ENCODE measurements at places on chromosomes 2 and 18. TPM values are rescaled to one million over a fixed set of nuclear protein-coding genes. Genes with fewer than 3 reads are reported as not detected.
A peak's percentile ranks its signal among the peaks of the same experiment; 100 is the strongest.

- no peak for DNase-seq
Measured at GRCh38 chr2:31237348-31238017, 3.5 kb downstream of the EHD3 start.

Gene RGPD3
- not detected for total RNA-seq

DNA sequence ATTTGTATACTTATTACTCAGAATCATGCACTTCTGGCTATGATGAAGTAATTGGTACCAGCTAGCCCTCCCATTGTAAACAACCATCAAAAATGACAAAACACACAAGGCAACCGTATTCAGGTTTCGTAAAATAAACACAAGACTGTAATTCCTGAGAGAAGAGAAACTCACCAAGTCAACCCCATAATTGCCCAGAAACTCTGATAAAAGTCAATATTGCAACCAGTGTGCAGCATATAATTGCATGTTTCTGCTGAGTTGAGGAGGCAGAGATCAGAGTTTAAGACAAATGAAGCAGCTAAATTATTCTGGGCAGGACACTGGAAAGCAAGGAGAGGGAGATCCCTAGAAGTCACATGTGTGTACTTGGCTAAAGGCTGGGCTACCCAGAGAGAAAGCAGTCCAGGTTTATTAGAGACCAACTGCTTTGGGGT, 90.3 kb downstream of the ROCK2 start:
- no peak for DNase-seq

DNA sequence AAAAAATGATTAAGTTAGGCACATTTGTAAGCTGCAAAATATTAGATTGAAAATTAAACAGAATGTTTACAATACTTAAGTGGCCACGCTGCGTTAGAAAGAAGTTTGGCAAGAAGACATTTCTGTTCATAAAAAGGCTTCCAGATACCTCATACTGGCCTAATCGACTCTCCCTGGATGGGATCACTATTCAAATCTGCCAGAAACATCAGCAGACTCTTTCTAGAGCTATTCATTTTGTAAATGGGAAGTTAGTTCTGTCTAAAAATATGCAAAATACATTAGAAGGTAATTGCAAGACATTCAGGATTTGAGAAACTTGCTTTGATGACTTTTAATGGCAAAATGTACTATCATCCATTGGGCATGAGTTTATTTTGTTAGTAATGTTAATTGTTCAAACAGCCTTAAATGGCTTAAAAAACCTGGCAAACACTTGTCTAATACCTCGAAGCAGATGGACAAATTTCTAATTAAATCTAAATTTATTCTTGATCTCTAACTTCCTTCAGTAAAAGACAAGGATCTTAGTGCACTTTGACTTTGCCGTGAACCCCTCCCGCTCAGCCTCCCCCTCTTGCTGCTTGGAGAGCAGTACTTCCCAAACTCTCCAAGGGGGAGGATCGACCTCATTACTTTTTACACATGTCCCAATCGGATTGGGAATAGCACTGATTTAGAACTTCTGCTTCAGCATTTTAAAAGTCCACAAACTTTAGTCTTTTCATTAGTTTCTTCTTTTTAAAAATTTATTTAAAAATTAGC, 103.5 kb downstream of the SMIM21 start:
- no peak for DNase-seq

Gene UPP2
- total RNA-seq: not detected

Gene RBKS
- total RNA-seq: 1.6 TPM

Gene GKN1
- not detected for total RNA-seq

Gene ANKRD30BL
- not detected for total RNA-seq

DNA sequence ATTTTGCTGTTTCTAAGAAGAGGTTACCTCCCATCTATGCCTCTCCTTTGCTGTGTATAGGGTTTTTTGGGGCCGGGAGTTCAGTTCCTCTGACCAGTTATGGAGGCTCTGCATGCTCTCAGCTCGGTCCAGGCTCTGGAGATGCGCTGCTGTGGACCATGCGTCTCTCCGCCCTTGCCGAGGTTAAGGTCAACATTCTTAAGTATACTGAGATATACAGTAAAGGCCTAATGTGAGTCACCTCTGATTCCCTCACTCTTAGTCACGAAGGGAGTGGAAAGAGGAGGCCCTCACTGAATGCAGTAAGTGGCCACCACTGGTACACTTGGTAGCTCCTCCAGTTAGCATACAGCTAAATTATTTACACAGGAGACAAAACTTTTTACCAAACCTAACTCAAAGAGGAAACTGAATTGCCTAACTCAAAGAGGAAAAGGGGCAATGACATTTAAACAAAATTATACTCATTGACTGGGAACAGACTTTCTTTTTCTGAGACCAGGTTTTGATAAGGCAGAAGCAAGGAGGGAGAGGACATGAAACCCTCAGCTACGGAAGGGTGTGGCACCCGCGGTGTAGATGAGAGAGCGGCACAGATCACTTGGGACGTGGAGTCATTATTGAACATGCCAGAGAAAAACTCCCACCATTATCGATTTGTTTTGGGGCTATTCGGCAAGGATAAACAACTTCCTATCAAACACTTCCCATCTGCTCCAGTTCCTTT, 98.7 kb downstream of the COPS8 start:
- DNase-seq: no peak

GRCh38 chr2:177433402-177433801, 40.8 kb downstream of the AGPS start:
- no peak for DNase-seq

GRCh38 chr2:150981826-150982225, 279.8 kb downstream of the RBM43 start:
- no peak for DNase-seq

Gene SERPINE2
- total RNA-seq: 109 TPM

GRCh38 chr2:164754157-164755093, 87.2 kb downstream of the COBLL1 start:
- DNase-seq: no peak

DNA sequence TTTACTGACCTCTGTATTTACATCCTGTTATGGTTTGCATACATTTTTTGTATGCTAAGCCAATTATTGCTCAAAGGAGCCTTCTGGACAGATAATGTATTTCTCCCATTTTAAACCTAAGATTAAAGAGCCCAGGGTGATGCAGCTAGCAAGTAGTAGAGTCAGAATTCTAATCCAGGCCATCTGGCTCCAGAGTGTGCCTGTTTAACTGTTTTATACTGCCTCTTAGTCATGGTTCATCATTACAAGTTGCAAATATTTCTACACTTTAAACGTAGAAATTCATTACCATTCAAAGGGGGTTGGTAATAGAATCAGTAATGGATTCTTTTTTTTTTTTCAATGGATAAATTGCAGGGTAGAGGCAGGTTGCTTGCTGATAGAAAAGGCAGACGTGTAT, 52.4 kb downstream of the EPC2 start:
- DNase-seq: no peak

DNA sequence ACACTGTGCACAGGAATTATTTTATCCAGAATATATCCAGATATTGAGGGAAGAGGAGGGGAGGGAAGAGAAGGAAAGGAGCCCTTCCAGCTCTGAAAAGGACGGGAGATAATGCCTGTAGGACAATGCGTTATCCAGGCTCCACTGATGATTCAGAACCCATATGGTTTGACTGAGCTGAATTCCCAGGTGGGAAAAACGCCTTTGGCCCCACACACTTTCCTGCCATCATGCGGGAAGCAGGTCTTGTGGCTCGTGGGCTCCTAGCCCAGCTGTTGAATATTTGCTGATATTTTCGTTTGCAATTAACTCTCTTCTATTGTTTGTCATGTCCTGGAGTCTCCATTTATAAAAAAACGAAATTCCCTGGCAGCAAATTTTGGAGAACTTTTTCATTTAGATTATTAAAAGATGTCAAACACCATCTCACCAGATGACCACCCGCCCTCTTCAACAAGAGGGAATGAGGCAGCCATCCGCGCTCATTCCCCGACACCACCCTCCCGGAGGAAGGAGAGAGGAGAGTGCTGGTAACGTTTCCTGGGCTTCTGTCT, 8.9 kb downstream of the COL6A3 start:
- DNase-seq: no peak

DNA sequence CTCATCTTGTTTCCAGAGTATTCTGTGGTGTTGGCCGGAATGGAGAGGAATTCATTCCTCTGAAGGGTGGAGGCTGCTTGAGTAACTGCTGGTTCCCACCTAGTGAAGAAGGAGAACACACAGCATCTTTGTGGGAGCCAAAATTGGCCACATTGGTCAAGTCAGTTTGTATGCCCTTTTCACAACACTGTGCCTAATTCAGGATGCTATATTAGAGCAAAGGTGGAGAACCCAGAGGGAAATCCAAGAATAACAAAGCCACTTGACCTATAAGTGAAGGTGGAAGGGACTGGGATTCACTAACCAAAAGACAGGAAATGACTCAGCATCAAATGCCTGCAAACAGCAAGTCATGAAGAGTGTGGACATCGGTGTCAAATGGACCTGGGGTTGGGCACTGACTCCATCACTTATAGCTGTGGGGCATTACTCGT, 27.3 kb upstream of the MLPH start:
- no peak for DNase-seq

Gene LAMA1
- total RNA-seq: 131 TPM

GRCh38 chr18:59908799-59909198, 9.0 kb downstream of the PMAIP1 start:
- DNase-seq: no peak

GRCh38 chr2:58871469-58872142, 630.5 kb upstream of the FANCL start:
- peak; percentile 55 for DNase-seq

DNA sequence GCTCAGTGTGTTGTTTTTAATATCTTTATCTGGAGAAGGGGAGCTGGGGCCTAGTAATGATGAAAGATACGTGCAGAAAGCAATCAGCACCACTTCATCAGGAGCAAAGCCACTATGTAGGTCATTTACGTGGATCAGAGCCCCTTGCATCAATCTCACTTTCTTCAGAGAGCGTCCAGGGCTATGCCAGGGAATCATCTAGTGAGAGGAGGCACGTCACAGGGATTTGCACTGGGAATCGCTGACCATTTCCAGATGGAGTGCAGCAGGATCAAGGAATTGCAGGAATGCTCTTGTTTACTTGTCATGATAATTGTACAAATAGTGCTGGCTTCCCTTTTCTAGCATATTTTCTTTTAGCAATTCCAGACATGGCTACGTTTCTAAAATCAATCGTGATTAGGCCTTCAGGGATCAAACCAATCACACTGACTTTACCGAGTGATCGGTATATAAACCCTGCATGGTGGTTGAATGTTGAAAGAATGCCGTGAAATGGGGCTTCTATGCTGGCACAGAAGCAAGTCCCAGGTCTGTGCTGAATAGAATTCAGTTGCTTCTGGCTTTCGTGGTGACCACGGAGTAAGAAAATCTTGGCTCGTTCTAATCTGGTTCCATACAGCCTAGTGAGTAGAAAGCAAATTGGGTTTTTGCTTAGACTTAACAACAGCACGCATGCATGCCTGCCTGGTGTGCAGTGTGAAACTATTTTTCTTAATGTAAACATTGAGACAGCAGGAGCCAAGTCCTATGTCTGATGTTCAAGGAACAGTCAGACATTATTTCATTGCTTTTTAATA, 122.8 kb downstream of the TMEM200C start:
- DNase-seq: no peak

DNA sequence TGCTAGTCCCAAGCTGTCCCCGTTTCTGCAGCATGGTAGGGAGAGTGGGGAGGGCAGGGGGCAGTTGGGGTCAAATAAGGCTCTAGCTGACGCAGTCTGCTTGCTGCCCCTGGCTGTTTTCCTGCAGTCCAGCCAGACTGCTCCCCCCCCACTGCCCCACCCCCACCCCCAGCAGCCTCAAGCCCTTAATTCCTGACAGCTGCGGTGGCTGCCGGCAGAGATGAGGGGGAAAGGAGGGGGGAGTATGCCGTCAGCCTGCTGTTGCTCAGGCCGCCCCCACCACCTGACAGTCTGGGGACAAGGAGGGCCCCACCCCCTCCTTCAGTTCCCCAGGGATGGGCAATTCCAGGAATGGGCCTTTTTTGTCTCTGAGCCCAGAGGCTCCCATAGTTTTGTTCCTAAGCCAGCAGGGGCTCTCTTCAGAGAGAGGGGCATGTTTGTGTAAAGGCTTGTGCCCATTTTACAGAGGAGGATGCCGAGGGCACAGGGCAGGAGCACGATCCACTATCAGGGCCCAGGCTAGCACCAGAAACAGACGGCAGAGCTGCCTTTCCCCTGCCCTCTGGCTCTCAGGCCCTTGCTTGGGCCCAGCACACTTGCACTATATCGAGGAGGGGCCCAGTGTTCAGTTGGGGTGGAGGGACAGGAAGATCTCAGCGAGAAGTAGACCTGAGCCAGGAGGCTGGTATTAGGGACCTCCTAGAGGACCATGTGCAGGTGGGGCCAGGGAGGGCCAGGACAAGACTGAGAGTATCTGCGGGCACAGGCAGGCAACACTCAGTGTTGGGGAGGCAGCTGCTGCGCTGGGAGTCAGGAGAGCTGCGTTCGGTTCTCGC, 1.5 kb upstream of the WNT10A start:
- no peak for DNase-seq
